ENCODE measurements at places on chromosomes 1 and 21.

DNA sequence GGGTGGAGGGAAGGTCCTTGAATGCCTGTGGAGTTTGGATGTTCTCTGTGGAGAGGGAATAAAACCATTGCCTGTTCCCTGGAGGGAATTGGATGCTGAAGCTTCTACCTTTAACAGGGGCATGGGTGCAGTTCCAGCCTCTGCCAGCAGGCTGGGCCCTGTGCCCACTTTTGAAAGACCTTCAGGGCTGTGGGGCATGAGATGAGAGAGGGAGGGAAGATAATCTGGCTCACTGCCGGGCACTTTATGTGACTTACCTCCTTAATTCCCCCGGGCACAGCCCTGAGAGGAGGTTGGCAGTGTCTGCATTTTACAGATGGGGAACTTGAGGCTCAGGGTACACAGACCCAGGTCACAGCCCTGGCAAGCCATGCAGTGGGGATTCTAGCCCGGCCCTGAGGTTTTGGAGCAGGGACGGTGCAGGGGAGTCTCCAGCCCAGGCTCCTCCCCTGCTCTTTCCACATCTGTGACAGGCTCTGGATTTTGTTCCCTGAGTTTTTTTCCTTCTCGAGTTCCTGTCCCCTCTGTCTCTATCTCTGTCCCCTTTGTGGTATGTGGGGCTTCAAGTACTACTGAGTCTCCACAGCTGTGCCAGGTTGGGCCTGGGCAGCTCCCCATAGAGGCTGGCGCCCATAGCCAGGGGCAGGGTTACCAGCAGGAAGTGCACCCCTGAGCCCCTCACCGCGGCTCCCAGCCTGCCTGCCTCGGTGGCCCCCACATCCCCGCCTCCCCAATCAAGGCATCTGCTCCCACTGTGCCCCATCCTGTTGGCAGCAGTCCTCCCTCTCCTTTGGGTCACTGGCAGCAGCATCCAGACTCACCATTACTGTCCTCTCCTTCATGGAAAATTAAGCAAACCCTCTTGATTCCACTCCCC lies 14.0 kb upstream of the THEMIS2 start:
- peak; percentile 81 for DNase-seq

GRCh38 chr21:45818904-45819285 lies 162.7 kb upstream of the COL6A1 start:
- DNase-seq = peak; percentile 25

- no peak for DNase-seq
Observed at GRCh38 chr1:109759513-109760334, 4.0 kb downstream of the EPS8L3 start.

DNA sequence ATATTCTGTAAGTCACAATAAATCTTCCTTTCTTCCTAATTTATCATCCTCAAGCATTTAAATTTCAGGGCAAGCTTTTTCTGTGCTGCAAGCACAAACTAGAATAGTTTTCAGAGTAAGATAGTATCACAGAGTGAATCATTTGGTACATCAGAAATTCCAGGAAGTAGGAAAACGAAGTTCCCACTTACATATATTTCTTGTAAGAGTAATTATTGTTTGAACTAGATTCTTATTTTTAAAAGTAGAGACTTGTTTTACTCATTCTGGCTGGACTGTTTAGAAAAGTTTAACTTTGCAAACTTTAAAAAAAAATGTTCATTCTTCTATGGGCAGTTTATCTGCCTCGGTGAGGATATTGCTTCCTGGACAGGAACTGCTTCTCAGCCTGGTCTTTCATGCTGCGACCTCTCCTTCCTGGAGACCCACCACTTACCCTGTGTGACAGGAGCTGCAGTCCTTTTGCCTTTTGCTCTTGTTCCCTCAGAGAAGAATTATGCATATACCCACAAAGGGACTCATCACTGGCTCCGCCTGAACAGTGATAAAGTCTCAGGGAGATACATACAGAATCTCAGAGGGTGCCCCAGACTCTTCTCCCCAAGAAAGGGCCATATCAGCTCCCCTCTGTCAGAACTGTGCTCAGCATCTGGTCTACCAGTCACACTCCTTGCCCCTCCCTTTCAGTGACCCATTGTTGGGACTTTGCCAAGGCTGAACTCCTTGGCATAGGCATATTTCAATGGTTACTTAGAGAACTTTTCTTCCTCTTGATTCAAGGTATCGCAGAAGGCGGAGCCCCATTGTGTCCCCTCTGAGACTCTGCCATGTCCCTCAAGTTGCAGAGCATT lies 102.7 kb upstream of the CD55 start:
- DNase-seq = no peak

DNA sequence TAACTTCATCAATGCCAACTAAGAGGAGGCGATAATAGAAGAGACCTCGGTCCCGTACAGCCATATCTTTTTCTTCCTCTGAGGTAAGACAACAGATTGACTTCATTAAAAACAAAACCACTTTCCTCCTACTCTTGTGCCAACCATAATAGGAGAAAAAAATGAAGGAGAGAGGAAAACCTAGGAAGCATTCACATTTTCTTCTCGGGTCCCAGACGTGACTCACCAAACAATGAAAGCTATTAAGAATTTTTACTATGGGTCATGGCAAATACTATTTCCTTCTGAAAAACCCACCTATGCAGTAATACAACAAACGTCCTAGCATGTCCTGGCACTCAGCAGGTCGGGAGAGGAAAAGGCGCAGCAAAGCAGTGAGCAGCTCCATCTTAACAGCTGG lies 8.6 kb upstream of the BCL2L15 start:
- no peak for DNase-seq

DNA sequence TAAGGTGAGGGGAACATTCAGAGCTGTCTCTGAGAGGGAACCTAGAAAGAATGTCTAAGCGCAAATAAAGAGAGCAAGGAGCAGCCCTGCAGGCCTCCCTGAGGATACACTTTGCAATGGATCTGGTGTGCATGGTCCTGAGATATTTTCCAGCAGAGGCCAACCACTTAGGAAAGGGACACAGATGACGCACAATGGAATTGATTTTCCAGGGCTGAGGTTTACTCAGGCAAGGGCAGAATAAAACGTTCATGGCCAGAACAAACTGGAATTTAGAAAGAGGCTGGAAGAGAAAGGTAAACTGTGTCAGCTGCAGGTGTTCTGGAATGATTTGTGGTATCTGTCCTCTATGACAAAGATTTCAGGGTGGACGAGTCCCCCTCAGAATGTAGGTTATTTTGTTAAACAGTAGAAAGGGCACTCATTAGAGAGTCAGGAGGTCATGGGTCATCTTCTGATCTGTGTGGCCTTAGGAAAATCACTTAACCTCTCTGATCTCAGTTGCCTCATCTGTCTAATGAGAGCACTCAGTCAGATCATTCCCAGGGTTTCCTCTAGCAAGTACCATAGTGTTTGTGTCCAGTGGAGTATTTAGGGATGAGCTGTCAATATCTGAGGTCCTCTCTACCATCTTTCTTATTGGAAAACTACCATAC lies 61.8 kb upstream of the PGBD5 start:
- no peak for DNase-seq

- DNase-seq = no peak
Observed at GRCh38 chr1:205259998-205260397, 32.3 kb downstream of the TMCC2 start.

DNA sequence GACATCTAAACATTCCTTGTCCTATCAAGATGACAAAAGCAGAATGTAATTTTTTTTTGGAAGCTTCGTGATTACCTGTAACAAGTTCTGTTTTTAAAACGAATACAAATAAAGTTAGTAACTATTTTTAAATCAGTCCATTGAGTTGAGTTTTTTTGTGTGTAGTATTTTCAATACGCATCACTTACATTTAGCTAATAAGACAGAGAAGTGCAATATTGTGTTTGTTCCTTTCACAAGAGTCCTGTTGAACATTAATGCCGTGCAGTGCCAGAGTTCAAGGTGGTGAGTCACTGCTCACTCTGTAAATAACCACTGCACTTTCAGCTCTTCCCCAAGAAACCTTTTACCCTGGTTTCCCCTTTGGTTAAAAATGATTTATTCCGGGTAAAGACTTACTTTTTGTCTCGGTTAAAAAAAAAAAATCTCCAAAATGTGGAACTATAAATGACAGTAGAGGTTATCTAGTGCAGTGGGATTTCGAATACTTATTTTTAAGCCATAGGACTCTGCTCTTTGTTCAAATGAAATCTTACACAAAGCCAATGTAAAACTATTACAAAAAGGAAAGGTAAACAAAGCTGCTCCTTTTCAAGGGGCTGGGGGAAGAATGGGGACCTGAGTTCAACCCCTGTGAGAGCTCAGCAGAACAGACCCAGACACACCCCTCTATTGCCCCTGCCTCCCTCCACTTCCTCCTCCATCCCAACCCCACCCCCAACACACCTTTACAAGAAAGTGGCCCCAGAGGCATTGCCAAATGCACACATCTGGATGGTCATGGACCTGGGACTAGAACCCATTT lies 14.8 kb upstream of the NCMAP start:
- peak; percentile 33 for DNase-seq

DNA sequence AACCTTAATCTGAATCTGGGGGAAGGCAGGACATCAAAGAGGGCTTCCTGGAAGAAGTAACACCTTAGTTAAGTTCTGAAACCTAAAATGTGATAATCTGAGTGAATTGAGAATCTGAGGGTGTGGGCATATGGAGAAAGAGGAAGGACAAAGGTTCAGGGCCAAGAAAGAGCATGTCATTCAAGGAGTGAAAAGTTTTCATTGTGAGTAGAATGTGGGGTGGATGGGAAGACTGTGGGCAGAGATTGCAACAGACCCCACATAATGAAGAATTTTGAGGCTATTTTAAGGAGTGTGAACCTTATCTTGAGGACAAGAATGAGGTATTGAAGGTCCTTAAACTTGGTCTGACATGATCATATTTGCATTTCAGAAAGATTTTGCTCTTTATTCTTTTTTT lies 227.2 kb downstream of the PTGER3 start:
- no peak for DNase-seq

- DNase-seq = no peak
Observed at GRCh38 chr1:21633992-21634805, 35.0 kb downstream of the RAP1GAP start.

DNA sequence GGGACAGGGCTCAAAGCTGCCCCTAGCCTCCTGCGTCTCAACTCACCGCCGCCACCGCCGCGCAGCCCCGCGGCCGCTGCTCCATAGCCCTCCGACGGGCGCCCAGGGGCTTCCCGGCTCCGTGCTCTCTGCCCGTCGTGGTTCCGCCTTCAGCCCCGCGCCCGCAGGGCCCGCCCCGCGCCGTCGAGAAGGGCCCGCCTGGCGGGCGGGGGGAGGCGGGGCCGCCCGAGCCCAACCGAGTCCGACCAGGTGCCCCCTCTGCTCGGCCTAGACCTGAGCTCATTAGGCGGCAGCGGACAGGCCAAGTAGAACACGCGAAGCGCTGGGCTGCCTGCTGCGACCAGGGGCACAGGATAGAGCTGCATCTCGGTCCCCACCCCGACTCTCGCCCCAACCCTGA lies at the start of gene TNFRSF25:
TSS of gene TNFRSF25 (minus strand) at position 151 of the 400 bp plus-strand sequence. CDS start at position 85, 66 bp downstream.
- peak; percentile 60 for DNase-seq

DNA sequence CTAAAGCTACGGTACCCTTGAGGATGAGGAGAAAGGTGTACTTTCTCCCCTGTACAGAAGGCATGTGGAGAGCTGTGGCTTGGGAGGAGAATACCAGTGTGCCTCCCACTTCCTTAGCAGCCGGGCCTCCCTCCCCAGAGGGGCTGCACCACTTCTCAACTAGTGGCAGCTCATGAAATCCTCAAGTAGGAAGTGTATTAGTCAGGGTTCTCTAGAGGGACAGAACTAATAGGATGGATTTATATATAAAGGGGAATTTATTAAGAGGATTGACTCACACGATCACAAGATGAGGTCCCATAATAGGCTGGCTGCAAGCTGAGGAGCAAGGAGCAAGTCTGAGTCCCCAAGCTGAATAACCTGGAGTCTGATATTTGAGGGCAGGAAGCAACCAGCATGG lies 53.1 kb upstream of the PPP2R5A start:
- no peak for DNase-seq

DNA sequence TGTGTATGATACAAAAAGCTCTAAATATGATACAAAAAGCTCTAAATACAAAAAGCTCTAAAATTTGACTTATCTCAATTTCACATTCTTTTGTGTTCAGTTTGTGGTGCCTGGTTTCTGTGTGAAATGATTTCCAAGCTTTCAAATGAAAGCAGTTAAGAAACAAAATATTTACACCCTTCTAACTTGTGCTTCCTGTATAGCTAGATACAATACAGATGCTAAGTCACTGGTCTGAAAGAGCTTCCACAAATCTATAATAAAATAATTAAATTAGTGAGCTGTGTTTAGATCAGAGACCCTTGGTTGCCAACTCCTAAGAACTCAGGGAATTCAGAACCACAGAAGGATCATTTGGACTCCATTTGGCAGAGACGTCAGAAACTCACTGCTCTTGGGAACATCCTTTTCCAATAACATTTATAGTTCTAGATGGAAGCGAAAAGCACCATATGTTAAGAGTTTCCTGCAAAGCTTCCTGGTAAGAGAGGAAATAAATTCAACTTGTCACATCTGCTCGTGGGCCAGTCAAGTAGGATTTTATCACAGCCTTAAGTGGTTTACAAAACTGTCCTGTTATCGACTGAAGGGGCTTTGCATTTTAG lies 1079.1 kb downstream of the ADGRL2 start:
- DNase-seq = no peak

DNA sequence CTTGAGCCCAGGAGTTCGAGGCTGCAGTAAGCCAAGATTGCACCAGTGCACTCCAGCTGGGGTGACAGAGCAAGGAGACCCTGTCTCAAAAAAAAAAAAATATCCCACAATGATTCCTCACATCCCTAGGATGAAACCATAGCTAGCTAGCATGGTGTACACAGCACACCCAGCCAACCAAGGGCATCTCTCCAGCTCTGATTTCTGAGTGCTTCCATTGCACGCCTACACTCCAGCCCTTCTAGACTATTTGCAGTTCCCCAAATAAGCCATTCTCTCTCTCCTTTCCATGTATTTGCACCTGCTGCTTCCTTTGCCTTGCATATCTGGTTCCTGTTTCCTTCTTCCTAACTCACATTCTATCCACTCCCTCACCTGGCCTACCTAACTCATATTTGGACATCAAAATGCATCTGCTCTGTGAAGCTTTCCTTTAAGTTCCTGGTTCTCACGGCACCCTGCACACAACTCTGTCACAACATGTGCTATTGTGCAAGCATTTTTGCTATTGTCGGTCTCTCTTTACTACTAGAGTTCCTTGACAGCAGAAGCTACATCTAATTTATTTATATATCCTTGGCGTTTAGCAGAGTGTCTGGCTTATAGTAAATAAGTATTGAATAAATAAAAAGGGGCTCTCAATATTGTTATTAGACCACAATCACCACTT lies 2.4 kb upstream of the ELAPOR1 start:
- no peak for DNase-seq

DNA sequence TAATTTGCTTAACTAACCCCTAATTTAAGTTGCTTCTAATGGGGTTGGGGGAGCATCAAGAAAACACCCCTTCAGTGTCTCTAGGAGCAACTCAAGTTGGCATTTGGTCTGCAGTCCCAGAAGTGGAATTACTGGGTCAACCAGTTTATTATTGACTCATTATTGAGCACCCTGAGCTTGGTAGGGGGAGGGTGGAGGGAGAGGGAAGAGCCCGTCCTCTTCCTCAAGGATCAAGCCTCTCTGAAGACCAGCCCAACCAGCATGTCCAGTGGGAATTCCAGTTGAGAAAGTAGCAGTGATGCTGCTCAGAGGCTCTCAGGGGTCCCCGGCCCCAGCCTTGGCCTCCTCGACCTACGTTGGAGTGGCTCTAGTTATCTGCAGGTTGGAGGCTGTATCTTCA lies 2.1 kb upstream of the PLA2G2F start:
- DNase-seq = no peak

- DNase-seq = no peak
Observed at GRCh38 chr1:63607322-63607721, 14.1 kb downstream of the PGM1 start.

Data from CD4-positive, alpha-beta T cell treated with Interleukin-4 for 4 hours (primary cell).